ENCODE measurements at places on chromosomes 7 and 10. TPM values are rescaled to one million over a fixed set of nuclear protein-coding genes. Genes with fewer than 3 reads are reported as not detected.

- H3K4me1 ChIP-seq = no peaks in the 10 kb centered on the region
- no peaks in the 10 kb centered on the region for H3K36me3 ChIP-seq
- H3K27ac ChIP-seq = no peak overlapping the region
These were observed 26.6 kb downstream of the KCNH2 start for GRCh38 chr7:150951521-150951920.

GRCh38 chr7:80632139-80632538, 6.3 kb upstream of the CD36 start:
- H3K27me3 ChIP-seq = no peaks in the 10 kb centered on the region
- H3K4me3 ChIP-seq = no peak overlapping the region
- H3K27ac ChIP-seq = no peak overlapping the region
- no peak for DNase-seq
- peaks cover 19% of the 10 kb centered on the region for H3K4me1 ChIP-seq

DNA sequence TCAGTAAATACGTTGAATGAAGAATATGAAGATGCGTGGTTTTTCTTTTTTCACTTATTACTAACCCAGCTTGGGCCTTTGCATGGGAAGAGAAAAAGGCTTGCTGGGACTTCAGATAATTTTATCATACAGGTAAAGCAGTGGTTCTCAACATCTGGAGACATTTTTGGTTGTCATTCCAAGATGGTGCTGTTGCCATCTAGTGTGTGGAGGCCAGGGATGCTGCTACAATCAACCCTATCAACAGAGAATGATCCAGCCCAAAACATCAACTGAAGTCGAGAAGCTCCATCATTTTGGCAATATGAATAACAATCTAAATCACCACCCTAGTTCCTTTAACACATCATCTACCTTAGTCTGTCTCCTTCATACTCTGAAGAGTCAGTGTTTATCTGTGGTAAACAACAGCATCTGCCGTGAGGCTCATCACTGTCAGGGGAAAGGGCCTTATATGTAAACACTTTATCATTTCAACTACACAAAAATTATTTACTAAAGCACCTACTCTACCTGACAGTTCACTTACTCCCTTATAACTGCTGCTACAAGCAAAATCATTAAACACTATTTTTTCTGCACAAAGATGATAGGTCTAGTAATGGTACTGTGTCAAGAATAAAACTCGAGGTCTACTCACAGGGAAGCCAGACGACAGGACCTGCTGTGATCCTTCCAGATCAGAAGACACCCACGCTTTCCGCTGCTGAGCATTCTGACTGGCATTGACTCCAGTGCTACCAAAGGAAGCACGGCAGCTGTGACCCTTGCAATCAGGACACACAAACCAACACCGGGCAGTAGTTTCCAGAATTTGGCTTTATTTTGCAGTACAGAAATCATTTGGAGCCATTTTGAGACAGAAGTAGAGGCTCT, 48.6 kb downstream of the GDI2 start:
- H3K27me3 ChIP-seq = no peaks in the 10 kb centered on the region
- no peak overlapping the region for H3K27ac ChIP-seq
- no peaks in the 10 kb centered on the region for H3K4me1 ChIP-seq
- H3K36me3 ChIP-seq = peaks cover 91% of the 10 kb centered on the region
- DNase-seq = no peak

- peak overlapping the region; percentile 34 for H3K27ac ChIP-seq
- DNase-seq = peak; percentile 81
- peaks cover 18% of the 10 kb centered on the region for H3K27me3 ChIP-seq
These were observed 304.5 kb downstream of the WDR37 start for GRCh38 chr10:1360558-1361164.

DNA sequence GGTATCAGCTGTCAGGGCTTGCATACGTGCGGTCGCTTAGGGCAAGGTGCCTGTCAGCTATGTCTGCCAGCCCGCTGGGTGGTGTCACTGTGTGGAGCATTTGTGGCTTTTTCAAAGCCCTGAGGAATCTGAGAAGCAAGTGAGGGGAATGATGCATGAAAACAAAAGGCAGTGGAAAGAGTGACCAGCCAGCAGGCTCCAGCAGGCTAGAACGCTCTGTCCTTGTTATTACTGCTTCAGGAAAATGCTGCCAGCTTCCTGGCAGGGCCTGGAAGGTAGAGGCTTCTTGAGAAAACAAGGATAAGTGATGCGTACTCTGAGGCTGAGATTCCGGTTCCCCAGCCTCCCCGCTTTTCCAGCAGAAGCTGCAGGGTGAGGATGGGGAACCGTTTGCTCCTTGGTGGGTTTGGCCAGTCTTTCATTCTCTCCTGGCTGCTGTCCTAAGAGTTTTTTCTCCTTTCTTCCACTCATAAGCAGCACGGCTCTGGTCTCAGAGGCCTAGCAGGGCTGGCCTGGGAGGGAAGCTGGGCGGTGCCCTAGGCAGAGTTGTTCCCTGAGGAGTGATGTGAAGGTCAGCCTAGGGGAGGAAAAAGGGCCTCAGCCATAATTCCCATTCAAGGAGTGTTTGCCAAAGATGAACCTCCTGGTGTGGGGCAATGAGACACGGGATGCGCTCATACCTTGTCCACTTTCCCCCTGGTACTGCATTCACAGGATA, 42.8 kb upstream of the MKLN1 start:
- no peak overlapping the region for H3K27ac ChIP-seq
- no peak for DNase-seq
- no peaks in the 10 kb centered on the region for H3K36me3 ChIP-seq
- no peaks in the 10 kb centered on the region for H3K4me1 ChIP-seq
- no peak overlapping the region for H3K4me3 ChIP-seq
- H3K27me3 ChIP-seq = no peaks in the 10 kb centered on the region

- no peak overlapping the region for H3K4me3 ChIP-seq
- peak overlapping the region; percentile 88 for H3K27ac ChIP-seq
- H3K36me3 ChIP-seq = no peaks in the 10 kb centered on the region
- H3K27me3 ChIP-seq = no peaks in the 10 kb centered on the region
- peaks cover 70% of the 10 kb centered on the region for H3K4me1 ChIP-seq
These were observed 153.9 kb downstream of the BMPER start for GRCh38 chr7:34059136-34059828.

GRCh38 chr10:30357075-30357801, 8.2 kb upstream of the MTPAP start:
- H3K36me3 ChIP-seq = no peaks in the 10 kb centered on the region
- no peak overlapping the region for H3K4me3 ChIP-seq
- no peaks in the 10 kb centered on the region for H3K4me1 ChIP-seq
- H3K27ac ChIP-seq = no peak overlapping the region
- no peaks in the 10 kb centered on the region for H3K27me3 ChIP-seq
- DNase-seq = no peak

DNA sequence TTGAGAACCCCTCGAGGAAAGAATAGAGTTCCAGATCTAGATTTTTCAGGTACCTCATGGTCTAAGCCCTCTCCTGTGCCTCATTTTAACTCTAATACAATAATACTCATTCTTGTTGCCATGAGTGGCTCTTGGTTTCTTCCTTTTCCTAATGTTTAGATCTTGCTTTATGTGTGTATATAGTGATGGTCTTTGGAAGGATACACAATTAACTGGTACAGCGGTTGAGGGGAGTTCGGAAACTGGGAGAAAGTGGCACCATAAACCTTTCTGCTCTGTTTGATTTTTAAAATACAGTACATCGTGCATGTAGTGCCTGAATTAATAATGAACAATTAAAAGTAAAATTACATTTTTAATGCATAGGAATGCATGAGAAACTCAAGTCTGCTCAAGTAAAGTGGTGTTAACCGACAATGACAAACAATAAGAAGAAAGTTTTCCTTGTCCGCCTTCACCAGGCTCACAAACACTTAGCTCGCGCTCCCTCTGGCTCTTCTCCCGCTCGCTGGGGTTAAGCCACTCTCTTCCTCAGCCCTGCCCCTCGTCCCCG, 386 bp upstream of the EIF4EBP2 start:
- no peaks in the 10 kb centered on the region for H3K36me3 ChIP-seq
- peak overlapping the region; percentile 96 for H3K27ac ChIP-seq
- H3K27me3 ChIP-seq = no peaks in the 10 kb centered on the region
- no peak for DNase-seq
- H3K4me3 ChIP-seq = peak overlapping the region; percentile 97
- H3K4me1 ChIP-seq = peaks cover 12% of the 10 kb centered on the region

DNA sequence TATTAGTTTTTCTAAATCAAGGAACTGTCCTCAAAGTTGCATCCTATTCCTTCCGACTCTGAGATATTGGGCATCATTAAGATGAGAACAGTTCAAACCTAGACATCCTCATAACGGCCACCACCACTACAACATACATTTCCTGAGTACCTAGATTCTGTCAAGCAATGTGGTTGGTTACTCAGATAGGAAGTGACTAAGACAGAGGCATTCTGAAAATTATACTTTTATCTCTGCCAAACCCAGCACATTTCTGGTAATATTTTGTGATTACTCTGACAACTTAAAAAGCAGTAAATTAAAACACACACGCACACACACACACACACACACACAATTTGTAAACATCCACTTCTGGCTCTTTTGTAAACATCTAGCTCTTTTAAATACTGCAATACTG, 291.2 kb upstream of the MEOX2 start:
- H3K27ac ChIP-seq = no peak overlapping the region
- H3K36me3 ChIP-seq = no peaks in the 10 kb centered on the region
- no peak for DNase-seq
- H3K4me3 ChIP-seq = no peak overlapping the region

DNA sequence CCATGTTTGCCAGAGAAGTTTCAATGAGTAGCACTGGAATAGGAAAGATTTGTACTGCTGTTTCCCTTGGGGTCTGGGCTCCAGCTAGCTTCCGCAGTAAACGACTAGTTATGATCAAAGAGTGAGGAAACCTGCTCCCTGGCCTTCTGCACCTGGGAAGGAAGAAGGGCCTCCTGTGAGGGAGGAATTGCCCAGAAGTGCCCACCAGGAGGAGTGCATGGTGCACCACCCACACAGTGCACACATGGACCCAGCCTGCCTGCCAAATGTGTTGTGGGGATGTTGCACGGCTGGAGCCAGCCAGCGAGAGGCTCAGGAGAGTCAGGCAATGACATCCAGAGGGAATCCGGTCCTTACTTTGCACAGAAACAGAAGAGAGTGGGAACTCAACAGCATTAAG, 27.0 kb upstream of the FAM107B start:
- no peak overlapping the region for H3K27ac ChIP-seq
- H3K4me1 ChIP-seq = no peaks in the 10 kb centered on the region
- no peak overlapping the region for H3K4me3 ChIP-seq
- no peak for DNase-seq
- H3K27me3 ChIP-seq = peaks cover 32% of the 10 kb centered on the region

DNA sequence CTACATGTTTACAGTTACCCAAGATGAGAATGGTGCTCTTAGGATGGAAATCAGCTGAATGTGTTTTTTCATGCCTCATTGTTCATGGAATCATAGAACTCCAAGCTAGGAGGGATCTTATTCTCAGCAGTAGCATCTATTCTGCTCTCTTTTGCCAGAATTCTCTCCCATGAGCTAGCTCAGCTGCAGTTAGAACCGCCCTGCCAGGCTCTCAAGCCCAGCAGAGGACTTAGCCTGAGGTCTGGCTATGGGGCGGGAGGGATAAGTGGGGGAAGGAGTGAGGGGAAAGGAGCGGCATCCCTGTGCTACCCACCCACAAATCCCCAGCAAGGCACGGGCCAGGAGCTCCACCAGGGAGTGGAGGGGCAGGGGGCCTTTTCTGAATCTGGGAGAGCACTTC, 120.7 kb upstream of the PLXNA4 start:
- H3K36me3 ChIP-seq = no peaks in the 10 kb centered on the region
- peak; percentile 55 for DNase-seq
- no peaks in the 10 kb centered on the region for H3K27me3 ChIP-seq
- H3K4me1 ChIP-seq = peaks cover 5% of the 10 kb centered on the region
- no peak overlapping the region for H3K27ac ChIP-seq
- no peak overlapping the region for H3K4me3 ChIP-seq

DNA sequence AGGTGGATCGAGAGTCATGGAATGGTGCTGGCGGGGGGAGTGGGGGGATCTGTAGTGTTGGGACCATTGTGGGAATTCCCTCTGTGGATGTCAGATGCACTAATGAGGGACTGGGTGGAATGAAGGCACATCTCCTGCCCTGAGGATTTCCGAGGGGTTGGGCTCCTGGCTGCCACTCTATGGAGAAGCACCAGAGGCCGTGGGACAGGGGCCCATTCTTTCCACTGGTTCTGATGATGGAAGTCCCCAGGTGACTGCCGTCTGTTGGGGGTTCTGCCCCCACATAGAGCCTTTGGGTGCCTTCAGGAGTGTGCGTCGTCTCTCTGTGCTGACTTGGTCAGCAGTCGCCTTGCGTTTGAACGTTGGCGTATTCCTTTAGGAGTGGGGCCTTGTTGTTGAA, 202.9 kb downstream of the GLRX3 start:
- no peaks in the 10 kb centered on the region for H3K4me1 ChIP-seq
- H3K27me3 ChIP-seq = no peaks in the 10 kb centered on the region
- DNase-seq = no peak
- no peak overlapping the region for H3K4me3 ChIP-seq
- H3K36me3 ChIP-seq = no peaks in the 10 kb centered on the region

DNA sequence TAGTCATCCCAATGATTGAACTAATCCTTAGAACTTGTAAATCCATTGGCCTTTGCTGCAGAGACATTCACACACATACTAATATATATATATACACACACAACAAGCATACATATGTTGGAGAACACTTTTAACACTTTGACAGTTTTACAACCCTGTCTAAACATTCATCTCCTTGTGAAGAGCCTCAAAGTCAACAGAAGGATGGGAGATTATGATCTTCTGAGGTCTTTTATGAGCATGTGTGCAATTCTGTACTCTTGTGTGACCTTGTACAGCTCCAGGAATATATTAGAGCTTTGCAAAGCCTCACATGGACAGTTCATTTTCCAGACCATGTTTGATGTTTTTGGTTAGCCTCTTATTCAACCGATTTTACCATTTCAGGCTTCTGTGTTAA, 589.0 kb downstream of the NXPH1 start:
- H3K27ac ChIP-seq = no peak overlapping the region
- no peaks in the 10 kb centered on the region for H3K4me1 ChIP-seq
- no peak for DNase-seq
- H3K4me3 ChIP-seq = no peak overlapping the region

Gene HERPUD2
- total RNA-seq = 23.3 TPM

Gene SLC16A12
- total RNA-seq = 0.54 TPM

Gene UCN3
- not detected for total RNA-seq

Gene AOAH
- not detected for total RNA-seq

Gene AP4M1
- total RNA-seq = 24.0 TPM

Measured in A673 (cell line).